ENCODE measurements at places on chromosomes 2 and 18.

DNA sequence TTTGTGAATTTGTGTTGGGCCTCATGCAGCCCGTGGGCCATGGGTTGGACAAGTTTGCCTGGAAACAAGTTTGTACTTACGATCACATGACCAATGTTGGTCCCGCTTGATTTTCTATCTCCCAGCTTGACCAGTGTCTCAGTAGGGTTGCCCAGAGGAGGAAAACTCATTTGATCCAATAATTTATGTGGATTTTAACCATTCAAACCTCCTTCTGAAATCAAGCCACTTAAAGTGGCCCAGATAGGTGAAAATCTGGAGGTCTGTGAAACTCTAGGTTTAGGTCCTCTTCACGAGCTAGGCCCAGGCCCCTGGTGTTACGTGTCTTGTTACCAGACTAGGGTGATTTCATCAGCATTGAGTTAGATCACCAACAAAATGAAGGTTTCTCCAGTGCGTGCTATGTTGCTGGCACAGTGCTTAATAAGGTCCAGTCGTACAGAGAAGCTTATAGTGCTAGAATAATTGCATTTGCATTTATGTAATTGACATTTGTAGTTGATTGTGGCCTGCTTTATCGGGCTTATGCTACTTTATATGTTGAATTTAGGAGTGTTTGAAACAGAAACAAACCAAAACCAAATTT, 4.4 kb downstream of the ACTR2 start:
- no peak for DNase-seq

DNA sequence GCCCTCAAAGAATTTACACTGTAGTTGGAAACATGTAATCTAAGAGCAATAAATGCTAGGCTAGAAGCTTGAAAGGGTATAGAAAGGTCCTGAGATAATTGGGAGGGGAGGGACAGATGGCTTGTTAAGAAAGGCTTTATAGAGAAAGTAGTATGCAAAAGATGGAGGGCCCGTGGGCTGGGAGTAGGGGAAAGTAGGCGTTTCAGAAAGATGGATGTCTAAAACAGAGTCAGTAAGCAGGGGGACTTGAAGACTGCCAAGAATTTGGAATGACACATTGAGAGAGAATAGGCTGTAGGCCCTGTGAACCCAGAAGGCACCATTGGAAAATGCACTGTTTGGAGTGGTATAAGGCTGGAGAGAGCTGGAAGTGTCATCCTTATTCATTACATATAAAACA, 822 bp downstream of the PSMG2 start:
- DNase-seq, result no peak

- DNase-seq, result no peak
Observed at GRCh38 chr18:48727681-48728080, 188.8 kb downstream of the CTIF start.

DNA sequence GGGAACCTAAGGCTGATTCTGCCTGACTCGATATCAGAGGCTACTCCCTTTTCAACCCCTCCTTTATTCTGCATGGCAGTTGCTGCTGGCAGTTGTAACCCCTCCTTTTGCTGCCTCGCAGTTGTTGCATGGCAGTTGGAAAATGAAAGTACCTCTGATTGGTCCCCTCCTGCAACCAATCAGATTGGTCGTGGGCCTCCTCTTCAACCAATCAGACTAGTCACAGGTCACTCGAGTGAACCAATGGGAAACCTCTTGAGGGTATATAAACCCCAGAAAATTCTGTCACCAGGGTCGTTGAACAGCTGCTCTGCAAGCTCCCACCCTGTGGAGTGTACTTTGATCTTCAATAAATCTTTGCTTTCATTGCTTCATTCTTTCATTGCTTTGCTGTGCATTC, 294.3 kb upstream of the SLC8A1 start:
- no peak for DNase-seq

DNA sequence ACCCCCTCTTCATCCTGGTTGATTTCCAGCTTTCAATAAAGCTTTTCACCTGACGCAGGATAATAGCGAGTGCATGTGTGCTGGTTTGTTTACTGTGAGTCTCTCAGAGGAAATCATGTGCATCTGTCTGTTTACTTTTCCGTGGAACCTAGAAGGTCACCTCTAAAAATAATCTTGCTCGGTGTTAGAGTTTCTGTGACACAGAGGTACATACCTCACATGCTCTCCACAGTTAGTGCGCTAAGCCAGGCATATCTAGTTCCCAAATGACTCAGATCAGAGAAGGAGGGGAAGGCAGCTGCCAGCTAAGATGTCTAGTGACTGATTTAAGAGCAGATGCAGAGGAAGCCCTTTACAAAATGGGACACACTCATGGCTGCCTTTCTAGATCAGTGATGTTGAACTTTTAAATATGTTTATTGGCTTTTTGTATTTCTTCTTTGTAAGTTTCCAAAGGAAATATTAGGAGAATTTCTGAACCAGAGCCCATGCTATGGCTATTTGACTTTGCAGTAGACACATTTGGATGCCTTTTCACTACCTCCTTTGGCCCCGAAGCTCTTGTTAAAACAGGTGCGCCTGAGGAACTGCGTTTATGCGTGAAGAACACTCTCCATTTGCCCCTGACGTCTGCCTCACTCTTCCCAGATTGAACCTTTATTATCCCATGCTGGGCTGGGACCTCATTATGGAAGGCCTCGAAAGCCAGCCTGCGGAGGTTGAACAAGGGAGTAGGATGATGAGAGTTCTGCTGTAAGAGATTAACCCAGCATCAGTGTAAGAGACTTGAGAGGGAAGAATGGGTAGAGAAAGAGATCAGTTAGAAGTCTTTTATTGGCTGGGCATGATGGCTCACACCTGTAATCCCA, 145.6 kb downstream of the FAM161A start:
- no peak for DNase-seq

GRCh38 chr2:241034490-241035141, 36.2 kb downstream of the SNED1 start:
- no peak for DNase-seq

- no peak for DNase-seq
Observed at GRCh38 chr2:238166391-238167343, 7.9 kb downstream of the ERFE start.

DNA sequence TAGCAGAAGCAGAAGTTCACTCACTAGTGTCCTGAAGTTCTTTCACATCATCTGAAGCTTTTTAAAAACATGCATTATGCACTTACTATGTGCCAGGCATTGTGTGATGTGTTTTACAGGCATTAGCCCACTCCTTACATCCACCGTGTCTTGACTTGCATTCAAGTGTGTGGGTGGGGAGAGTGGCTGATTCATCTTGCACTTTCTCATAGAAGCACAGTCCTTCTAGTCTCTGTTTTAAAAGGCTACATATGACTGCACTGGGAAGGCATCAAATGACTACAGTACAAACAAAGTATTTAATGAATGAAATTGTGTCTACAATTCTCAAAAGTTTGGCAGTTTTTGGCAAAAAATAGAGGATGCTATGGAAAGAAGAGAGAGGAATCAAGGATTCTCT, 21.6 kb upstream of the DSC3 start:
- DNase-seq, result no peak

DNA sequence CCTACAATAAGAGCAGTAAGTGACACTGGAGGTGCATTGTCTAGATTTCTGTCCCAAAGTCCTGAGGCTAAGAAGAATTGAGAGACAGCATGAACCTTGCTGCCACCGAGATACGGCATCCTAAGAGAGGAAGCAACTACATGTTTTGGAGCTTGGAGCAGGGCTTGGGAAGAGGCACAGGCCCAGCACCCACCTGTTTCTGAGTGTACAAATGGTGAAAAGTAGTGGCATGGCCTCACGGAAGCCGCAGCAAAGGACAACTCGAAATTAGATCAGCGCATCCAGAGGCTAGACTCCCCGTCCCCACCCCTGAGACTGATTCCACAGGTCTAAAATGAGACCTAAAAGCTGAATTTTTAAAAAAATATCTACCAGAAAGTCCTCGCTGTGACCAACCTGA, 127.5 kb downstream of the PTGR3 start:
- DNase-seq, result no peak

- peak; percentile 61 for DNase-seq
Observed at GRCh38 chr2:202178346-202178958, 59.9 kb downstream of the SUMO1 start.

GRCh38 chr2:8402222-8402621, 279.6 kb upstream of the ID2 start:
- no peak for DNase-seq

DNA sequence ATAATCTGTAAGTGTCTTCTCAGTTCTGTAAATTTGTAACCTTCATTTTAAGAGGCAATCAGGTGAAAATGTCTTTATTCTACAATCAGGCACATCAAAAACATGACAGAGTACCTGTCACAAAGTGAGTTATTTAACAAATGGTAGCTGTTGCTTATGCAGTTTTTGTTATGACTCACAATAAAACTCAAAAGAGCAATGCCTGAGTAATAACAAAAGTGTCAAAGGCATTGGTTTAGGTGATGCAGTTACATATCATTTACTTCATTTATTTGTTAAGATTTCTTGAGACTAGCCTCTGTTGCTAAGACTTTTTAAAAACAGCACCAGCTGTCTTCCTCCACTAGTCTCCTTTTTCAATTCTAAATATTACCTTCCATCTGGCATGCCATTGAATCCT, 177.8 kb downstream of the KIAA1328 start:
- no peak for DNase-seq

DNA sequence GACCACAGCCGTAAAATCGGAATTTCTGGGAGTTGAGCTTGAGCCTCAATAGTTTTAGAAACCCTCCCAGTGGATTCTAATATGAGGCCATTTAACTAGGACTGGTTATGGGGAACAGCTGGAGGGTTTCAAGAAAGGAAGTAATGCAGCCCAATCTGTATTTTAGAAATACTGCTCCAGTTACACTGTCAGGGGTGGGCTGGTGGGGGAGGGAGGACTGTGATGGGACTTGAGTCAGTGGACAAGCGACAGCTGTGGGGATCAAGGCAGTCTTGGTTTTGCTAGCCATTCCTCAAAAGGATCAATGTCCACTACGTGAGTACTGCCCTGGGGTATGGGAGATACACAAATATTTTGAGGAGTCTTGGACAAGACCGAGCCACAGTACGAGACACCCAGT, 34.8 kb downstream of the ASB1 start:
- no peak for DNase-seq

- DNase-seq, result peak; percentile 15
Observed at GRCh38 chr2:40844353-40845277, 392.7 kb upstream of the SLC8A1 start.

DNA sequence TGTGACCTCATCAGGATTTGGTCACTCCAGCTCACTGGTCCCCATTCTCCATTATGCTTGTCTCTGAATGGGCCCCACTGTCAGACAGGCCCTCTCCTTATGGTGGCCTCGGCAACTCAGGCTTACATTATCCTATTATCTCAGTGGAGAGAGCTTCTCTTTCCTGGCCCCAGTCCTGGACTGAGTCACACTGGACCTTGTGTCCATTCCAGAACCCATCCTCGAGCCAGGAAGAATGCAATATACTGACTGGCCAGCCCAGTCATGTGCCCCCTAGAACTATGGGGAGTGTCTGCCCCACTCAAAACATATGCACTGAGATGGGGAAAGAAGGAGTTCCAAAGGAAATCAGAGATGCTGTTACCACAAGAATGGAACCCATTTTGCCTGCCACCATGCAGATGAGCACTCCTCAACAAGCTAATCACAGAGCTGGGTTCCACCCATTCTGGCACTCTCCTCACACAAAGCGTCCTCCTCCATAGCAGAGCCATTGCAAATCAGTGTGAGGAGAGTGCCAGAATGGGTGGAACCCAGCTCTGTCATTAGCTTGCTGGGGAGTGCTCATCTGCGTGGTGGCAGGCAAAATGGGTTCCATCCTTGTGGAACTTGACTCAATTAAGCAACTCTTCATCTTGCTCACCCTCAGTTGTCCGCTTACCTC, 71.9 kb downstream of the CHRNA1 start:
- no peak for DNase-seq

- no peak for DNase-seq
Observed at GRCh38 chr2:145290986-145291385, 771.1 kb upstream of the ZEB2 start.

GRCh38 chr2:167190053-167190452, 301.8 kb downstream of the XIRP2 start:
- DNase-seq, result no peak

- no peak for DNase-seq
Observed at GRCh38 chr18:62485684-62486083, 37.1 kb upstream of the ZCCHC2 start.

- DNase-seq, result no peak
Observed at GRCh38 chr2:84865181-84865783, 15.6 kb downstream of the TRABD2A start.

DNA sequence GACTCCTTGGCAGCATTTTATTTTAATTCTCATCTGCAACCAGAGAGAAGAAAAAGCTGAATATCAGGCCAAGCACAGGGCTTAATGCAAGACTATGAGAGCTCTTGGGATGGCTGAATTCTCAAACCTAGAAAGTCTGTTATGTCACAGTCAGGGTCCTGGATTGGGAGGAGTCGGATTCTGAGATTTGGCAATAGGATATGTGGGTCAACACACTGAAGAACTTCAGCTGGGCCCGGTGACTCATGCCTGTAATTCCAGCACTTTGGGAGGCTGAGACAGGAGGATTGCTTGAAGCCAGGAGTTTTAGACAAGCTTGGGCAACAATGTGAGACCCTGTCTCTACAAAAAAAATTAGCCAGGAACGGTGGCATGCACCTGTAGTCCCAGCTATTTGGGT, 102.4 kb downstream of the COL3A1 start:
- DNase-seq, result no peak

- DNase-seq, result no peak
Observed at GRCh38 chr18:64032312-64032711, 62.4 kb downstream of the SERPINB8 start.

- DNase-seq, result no peak
Observed at GRCh38 chr2:193891023-193891422, 1696.3 kb upstream of the TMEFF2 start.

GRCh38 chr2:60533101-60534051, 20.1 kb downstream of the BCL11A start:
- peak; percentile 29 for DNase-seq

DNA sequence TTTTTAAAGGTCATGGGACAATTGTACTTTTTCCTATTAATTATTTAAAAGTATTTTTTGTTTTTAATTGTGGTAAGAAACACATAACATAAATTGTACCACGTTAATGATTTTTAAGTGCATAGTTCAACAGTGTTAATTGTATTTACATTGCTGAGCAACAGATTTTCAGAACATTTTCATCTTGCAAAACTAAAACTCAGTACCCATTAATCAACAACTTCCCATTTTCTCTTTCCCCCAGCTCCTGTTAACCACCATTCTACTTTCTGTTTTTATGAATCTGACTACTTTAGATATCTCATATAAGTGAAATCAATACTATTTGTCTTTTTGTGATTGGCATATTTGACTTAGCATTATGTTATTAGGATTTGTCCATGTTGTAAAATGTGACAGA, 483.9 kb upstream of the ZNF804A start:
- no peak for DNase-seq
